Activated CD4-positive, alpha-beta memory T cell treated with anti-CD3 and anti-CD28 coated beads, Interleukin-2, amount 10 ng/mL, durations not matched to agents 7 days and 5 days (primary cell): ENCODE measurements at places on chromosomes 6 and 20. TPM values are rescaled to one million over a fixed set of nuclear protein-coding genes. Genes with fewer than 3 reads are reported as not detected.

GRCh38 chr6:132525866-132526265, 12.2 kb upstream of the TAAR9 start:
- H3K27ac ChIP-seq, result no peak overlapping the region
- H3K36me3 ChIP-seq, result no peaks in the 10 kb centered on the region
- no peak for DNase-seq

DNA sequence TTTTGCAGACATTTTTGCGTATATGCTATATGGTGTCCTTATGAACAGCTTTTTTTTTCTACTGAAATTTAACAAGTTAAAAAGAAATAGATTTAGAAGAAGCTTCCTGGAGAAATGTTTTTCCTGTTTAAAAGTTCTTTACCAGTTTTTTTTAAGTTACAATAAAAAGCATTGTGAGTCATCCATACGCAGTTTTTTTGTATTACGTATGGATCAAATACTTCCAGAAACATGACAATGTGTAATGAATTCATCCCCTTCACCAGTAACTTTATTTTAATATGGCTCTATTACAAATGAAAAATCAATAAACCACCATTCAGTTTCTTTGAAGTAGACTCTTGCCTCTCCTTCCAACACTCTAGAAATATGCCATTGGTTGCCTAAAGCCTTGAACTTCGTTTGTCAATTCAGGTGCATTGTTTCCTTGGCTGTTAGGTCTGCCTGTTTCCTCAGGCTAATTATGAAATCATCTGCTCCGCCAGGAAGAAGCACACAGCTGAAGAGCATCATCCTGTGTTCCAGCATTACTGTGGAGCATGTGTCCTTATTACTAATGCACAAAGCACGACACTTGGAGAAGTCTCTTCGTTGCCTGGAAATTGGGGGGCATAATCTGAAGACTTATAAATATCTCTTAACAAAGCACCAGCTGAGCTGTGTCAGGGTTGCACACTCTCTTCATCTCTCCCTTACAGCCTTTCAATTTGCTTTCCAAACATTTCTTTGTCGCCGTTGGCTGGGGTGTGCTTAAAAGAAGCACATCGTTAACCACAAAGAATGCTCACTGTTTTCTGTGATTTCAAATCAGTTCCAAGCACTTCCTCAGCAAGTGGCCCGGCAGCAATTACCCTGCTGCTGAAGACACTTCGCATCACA, 9.6 kb downstream of the MOXD1 start:
- no peaks in the 10 kb centered on the region for H3K4me1 ChIP-seq
- no peaks in the 10 kb centered on the region for H3K36me3 ChIP-seq
- peaks cover 37% of the 10 kb centered on the region for H3K27me3 ChIP-seq
- DNase-seq, result no peak
- no peak overlapping the region for H3K4me3 ChIP-seq
- H3K27ac ChIP-seq, result no peak overlapping the region

GRCh38 chr20:35891375-35891774, 62.9 kb downstream of the SCAND1 start:
- no peaks in the 10 kb centered on the region for H3K27me3 ChIP-seq
- DNase-seq, result no peak
- H3K27ac ChIP-seq, result no peak overlapping the region
- peaks cover 25% of the 10 kb centered on the region for H3K4me1 ChIP-seq

- no peaks in the 10 kb centered on the region for H3K4me1 ChIP-seq
- H3K4me3 ChIP-seq, result no peak overlapping the region
- H3K27ac ChIP-seq, result no peak overlapping the region
- H3K36me3 ChIP-seq, result no peaks in the 10 kb centered on the region
Observed at GRCh38 chr6:152356662-152357061, 280.5 kb downstream of the SYNE1 start.

GRCh38 chr6:166769648-166770047, 142.6 kb upstream of the RPS6KA2 start:
- no peaks in the 10 kb centered on the region for H3K4me1 ChIP-seq
- H3K4me3 ChIP-seq, result no peak overlapping the region
- H3K27me3 ChIP-seq, result peaks cover 8% of the 10 kb centered on the region

IMPG1 gene
- total RNA-seq, result not detected
